ENCODE measurements at places on chromosomes 6 and 20.

DNA sequence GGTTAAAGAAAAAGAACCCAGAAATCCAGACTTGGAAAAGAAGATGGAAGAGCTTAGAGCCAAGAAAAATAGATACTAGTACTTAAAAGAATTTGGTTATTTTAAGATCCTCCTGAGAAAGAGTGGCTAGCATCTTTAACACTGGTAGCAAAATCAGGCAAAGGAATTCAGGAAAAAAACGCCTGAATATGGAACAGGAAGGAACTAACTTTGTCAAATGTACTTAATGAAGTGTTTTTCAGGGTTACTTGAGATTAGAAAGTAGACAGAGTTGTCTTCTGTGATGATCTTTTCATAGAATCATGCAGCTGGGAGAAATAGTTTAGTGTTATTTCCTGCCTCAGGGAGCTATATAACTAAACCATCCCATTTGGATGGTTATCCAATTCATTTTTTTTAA, 50.8 kb upstream of the SASH1 start:
- no peaks in the 10 kb centered on the region for H3K36me3 ChIP-seq
- H3K4me3 ChIP-seq: no peak overlapping the region

GRCh38 chr6:169832247-169832948, 81.0 kb downstream of the ERMARD start:
- H3K27ac ChIP-seq: no peak overlapping the region
- no peak overlapping the region for H3K4me3 ChIP-seq
- no peaks in the 10 kb centered on the region for H3K4me1 ChIP-seq
- no peak for DNase-seq
- no peaks in the 10 kb centered on the region for H3K36me3 ChIP-seq

GRCh38 chr6:134238960-134239795, 78.7 kb downstream of the SGK1 start:
- H3K27me3 ChIP-seq: no peaks in the 10 kb centered on the region
- H3K4me3 ChIP-seq: no peak overlapping the region
- H3K36me3 ChIP-seq: no peaks in the 10 kb centered on the region
- H3K27ac ChIP-seq: no peak overlapping the region
- H3K4me1 ChIP-seq: no peaks in the 10 kb centered on the region
- DNase-seq: no peak

GRCh38 chr6:145891126-145891525, 73.0 kb downstream of the SHPRH start:
- peaks cover 11% of the 10 kb centered on the region for H3K36me3 ChIP-seq
- no peak overlapping the region for H3K4me3 ChIP-seq
- H3K27me3 ChIP-seq: no peaks in the 10 kb centered on the region
- no peak overlapping the region for H3K27ac ChIP-seq

All from Peyer's patch (tissue), 4 donors.